ENCODE measurements at places on chromosomes 4 and X. TPM values are rescaled to one million over a fixed set of nuclear protein-coding genes. Genes with fewer than 3 reads are reported as not detected.

The GAGE12H gene
- total RNA-seq = not detected

The IL2 gene
- not detected for total RNA-seq

The NIPAL1 gene
- total RNA-seq = 13.0 TPM

The F8A2 gene
- not detected for total RNA-seq

The DMP1 gene
- not detected for total RNA-seq

The SMIM43 gene
- not detected for total RNA-seq

The SPANXD gene
- total RNA-seq = not detected

The STX18 gene
- 12.7 TPM for total RNA-seq

The PAGE2 gene
- not detected for total RNA-seq

The NAP1L5 gene
- 2.7 TPM for total RNA-seq

The PIM2 gene
- total RNA-seq = 7.5 TPM

The LNX1 gene
- 3.6 TPM for total RNA-seq
